ENCODE measurements at places on chromosomes 1 and 21. TPM values are rescaled to one million over a fixed set of nuclear protein-coding genes. Genes with fewer than 3 reads are reported as not detected.

The MYOM3 gene
- not detected for total RNA-seq

The PEA15 gene
- 741 TPM for total RNA-seq

The PRR9 gene
- total RNA-seq = not detected

The LHX4 gene
- total RNA-seq = 0.30 TPM

The CR1L gene
- not detected for total RNA-seq

The RBP7 gene
- 13.9 TPM for total RNA-seq

The EFNA4 gene
- 3.5 TPM for total RNA-seq

The FMN2 gene
- 79.2 TPM for total RNA-seq

The PRKAA2 gene
- 16.2 TPM for total RNA-seq

The OPRD1 gene
- 18.8 TPM for total RNA-seq

The CCDC185 gene
- total RNA-seq = not detected

DNA sequence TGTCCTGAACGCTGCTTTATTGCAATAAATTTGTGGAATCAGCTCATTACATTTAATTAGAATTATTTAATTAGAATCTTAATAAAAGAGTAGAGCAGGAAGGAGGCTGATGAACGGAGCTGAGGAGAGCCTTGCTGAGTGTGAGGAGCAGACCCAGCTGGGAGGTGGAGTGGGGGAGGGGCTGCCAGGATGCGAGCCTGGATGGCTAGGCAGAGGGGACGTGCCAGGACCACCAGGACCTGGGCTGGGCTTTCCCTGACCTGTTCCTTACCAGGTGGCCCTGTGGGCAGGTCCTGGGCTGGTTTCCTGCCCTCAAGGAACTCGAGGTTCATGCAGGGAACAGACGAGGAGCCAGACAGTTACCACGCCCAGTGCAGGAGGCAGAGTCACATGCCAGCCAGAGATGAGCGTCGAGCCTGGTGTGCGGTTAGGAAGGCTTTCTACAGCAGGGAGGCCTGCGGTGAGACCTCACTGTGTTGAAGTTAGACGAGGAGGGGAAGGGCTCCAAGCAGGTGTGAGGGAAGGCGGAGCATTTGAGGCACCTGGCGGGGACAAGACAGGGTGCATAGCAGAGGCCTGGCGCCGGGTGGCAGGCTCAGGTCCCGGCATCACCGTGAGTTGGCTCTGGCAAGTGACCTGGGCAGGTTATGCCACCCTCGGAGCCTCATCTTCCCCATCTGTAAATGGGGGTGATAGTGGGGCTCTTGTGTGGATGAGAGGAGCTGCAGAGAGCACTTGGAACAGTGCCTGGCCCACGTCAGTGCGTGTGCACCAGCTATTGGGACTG, 33.9 kb downstream of the LDLRAP1 start:
- DNase-seq = no peak

GRCh38 chr1:53544728-53545515, 85.7 kb downstream of the DMRTB1 start:
- no peak for DNase-seq

DNA sequence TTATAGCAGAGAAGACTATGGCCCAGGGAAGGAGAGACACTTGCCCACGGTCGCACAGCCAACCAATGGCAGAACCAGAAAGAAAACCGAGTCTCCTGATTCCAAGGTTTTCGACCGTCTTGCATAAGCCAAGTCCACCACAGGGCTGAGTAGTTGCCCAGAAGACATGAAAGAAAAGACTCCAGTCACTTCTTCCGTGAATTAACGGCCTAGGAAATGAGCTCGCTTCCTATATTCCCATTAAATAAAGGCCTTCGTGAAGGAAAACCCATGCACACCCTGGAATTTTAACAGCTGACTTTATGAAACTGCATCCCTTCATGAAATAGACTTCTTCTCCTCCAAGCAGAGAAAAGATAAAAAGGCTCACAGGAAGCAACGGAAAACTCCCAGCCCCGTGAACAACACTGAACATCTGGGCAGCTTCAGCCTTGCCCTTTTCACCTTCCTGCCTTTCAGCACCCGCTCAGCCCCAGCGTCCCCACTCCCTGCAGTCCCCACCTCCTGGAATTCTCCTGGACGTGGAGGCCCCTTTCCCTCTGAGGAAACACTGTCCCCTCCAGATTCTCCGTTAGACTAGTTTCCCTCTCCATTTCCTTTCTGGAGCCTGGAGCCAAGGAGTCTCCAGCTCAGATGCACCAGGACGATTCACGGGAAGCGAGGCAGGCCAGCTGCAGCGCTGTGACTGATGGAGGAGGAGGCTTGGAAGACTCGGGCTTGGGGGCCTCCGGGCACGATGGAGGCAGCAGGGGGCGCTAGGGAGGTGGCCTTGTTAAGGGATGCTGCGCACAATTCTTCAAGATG, 2.7 kb upstream of the MYOC start:
- no peak for DNase-seq

GRCh38 chr1:61993331-61993961, 201.2 kb upstream of the L1TD1 start:
- no peak for DNase-seq

DNA sequence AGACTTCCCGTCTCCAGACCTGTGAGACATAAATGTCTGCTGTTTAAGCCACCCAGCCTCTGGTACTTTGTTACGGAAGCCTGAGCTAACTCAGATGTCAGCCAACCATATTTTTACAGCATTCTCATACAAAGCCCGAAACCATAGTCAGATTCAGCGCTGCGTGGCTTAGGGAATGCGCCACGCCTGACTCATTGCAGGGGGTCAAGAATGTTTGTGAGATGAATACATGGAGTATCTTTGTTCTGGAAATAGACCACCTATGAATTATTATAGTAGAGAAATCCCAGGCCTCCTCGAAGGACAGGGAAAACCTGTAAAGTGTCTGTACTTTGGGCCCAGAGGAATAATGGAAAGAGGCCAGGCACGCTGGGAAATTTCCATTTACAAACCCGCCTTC, 434.8 kb downstream of the CAMTA1 start:
- DNase-seq = no peak

DNA sequence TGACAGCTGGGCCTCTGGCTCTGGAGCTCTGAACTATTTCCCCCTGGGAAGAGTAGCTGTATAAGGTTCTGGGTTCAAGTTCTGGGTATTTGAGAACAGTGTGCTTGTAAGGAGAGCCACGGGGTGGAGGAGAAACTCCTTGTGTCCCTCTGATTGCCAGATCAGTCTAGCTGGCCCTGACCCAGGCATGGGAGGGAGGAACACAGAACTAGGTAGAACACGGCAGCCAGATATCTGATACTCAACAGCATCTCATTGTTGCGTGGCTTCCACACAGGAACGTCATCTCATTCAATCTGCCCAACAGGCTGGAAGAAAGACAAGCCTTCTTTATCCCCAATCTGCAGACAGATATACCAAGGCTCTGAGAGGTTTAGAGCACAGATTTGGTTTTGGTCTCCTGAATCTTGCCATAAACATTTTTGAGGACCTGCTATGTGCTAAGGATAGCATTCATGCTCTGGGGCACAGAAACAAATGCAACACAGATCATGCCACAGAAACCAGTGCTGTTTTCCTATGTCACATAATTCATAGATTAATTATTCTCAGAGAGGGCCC, 83.8 kb downstream of the PLXNA2 start:
- no peak for DNase-seq

GRCh38 chr1:14698314-14698713, 99.8 kb downstream of the KAZN start:
- no peak for DNase-seq

DNA sequence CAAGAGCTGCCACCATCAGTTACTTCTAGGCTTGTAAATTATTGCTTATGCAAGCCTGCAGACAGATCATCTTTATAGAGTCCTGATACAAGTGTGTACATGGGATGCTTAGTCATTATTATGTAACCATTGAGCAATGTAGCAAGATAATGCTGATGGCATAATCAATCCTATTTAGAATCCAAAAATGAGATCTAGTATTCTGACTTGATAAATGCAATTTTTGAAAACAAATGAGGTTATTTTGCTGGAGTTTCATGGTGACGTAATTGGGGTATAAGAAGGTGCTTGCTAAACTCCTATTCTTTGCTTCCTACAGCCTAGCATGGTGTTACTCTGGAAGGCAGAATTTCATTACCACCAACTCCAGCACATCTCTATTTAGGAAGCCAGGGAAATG, 801.7 kb upstream of the PRMT6 start:
- no peak for DNase-seq

GRCh38 chr1:157198619-157199420, 60.6 kb upstream of the ETV3 start:
- DNase-seq = no peak

DNA sequence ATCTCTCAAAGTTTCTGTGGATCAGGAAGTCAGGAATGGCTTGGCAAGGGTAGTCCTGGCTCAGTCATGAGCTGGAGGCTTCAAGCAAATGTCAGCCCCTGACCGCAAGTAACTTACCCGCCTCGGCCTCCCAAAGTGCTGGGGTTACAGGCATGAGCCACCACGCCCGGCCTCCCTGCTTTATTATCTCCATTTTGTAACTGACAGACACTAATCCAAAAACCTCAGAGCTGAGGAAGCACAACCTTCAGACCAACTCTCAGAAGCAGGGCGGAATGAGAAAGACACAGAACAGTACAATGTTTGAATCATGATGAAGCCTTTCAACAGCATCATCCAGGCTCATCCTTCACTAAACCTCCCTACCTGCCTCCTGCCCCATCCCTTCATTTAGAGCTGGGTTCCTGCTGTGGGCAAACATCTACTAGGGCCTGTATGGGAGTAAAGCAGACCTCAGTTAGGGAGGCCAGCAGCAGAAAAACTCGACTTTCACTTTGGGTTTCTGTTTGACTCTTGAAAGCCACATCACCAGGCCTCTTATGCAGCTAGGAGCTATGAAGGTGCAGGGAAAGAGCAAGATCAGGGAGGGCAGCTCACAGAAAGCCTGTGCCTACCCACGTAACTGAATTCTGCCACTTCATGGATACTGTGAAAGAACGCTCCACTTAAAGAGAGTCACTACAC, 84.4 kb upstream of the RAB4A start:
- no peak for DNase-seq

DNA sequence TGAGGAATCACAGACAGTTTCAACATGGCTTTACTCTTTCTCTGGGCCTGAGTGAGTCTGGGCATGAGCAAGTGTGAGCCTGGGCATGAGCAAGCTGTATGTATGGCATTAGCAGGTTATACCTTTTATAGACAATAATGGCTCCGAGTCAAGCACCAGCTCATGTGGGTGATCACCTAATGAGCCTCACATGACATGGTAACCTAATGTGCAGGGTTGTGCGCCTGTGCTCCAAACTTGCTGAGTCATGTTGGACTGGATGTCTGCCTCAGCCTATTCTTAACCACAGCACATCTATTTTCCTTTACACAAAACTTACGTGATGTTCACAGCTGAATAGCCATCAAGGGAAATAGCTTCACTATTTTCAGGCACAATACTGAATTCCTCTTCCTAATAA, 236.2 kb upstream of the NRIP1 start:
- DNase-seq = no peak

DNA sequence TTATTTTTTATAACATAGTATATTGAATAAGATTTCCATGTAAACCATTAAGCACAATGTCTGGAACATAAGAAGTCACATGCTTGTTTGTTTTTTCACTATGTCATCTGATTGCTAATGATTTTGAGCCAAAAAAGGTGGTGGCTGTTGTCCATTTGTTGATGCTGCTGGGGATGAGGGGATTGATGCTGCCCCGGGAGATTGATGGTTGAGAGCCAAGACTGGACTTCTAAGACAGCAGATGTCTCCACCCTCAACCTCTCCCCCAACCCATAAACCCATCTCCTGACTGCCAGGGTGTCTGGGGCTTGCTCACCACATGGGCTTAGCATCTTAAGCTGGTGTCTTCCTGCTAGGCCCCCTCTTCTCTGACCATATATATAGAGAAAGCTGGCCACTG, 35.8 kb upstream of the CD34 start:
- DNase-seq = no peak

GRCh38 chr1:206106328-206107167, 10.6 kb downstream of the AVPR1B start:
- DNase-seq = peak; percentile 86

- no peak for DNase-seq
Measured at GRCh38 chr1:75430526-75430925, 180.4 kb downstream of the SLC44A5 start.

GRCh38 chr1:45355683-45356082, 15.4 kb upstream of the MUTYH start:
- no peak for DNase-seq

- DNase-seq = no peak
Measured at GRCh38 chr1:29324771-29325351, 88.5 kb downstream of the PTPRU start.

DNA sequence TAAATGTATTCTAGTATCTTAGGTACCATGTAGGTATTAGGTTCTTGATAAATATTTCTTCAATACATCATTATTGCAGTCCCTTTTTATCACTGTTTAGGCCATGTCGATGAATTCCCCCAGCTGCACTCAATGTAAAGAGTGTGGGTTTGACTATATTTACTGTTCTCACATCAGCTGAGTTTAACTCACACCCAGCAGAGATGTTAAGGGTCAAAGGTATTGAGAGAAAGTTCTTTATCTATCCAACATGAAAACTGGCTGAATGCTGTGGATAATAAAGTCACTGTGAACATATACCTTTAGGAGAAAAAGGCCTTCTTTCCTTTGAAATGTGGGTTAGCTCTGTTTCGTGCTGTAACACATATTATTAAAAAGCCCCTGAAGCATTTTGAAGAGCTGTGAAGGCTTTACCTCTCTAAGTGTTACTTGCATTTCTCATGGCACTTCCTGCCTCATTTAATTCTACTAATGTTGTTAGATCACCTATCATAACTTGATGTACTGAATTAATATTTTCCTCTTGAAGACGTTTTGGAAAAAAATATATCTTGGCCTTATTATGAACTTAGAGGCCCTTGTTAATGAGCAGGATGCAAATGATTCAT, 19.1 kb upstream of the LYST start:
- DNase-seq = no peak

- no peak for DNase-seq
Measured at GRCh38 chr1:154411525-154411924, 6.4 kb downstream of the IL6R start.

Data from dorsolateral prefrontal cortex (tissue), 122 donors.